ENCODE measurements at places on chromosomes 11 and 22. TPM values are rescaled to one million over a fixed set of nuclear protein-coding genes. Genes with fewer than 3 reads are reported as not detected.

Gene MS4A8
- total RNA-seq = not detected

Gene DNAJC24
- 8.2 TPM for total RNA-seq

GRCh38 chr11:126943316-126943715 lies 57.3 kb downstream of the KIRREL3 start:
- no peak for DNase-seq

DNA sequence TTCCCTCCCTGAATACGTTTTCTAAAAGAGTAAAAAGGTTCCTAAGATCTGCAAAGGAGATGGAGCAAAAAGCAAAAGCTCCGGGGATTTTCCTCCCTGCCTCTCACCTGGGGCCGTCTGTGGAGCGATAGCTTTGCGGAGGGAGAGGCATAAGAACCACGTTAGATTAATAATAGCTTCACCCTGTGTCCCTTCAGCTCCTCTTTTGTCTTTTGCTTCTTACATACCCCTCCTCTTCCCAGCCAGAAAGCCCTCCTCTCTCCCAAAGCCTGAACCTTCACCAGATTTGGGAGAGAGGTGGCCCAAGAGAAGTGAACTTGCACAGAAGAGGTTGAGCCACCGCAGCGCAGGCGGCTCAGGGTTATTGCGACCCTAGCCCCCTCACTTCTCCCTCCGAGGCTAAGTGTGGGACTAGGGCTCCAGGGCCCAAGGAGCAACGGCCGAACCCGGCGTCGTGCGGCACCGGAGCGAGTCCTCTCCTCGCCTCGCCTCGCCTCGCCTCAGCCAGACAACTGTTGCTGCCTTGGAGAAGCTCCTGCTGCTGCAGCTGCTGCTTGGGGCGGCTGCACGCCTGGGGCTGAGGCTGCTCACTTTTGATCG lies 97.6 kb upstream of the HSD17B12 start:
- DNase-seq = no peak

Gene PGR
- total RNA-seq = not detected

- no peak for DNase-seq
These were observed 157.6 kb upstream of the BLID start for GRCh38 chr11:122273476-122274191.

DNA sequence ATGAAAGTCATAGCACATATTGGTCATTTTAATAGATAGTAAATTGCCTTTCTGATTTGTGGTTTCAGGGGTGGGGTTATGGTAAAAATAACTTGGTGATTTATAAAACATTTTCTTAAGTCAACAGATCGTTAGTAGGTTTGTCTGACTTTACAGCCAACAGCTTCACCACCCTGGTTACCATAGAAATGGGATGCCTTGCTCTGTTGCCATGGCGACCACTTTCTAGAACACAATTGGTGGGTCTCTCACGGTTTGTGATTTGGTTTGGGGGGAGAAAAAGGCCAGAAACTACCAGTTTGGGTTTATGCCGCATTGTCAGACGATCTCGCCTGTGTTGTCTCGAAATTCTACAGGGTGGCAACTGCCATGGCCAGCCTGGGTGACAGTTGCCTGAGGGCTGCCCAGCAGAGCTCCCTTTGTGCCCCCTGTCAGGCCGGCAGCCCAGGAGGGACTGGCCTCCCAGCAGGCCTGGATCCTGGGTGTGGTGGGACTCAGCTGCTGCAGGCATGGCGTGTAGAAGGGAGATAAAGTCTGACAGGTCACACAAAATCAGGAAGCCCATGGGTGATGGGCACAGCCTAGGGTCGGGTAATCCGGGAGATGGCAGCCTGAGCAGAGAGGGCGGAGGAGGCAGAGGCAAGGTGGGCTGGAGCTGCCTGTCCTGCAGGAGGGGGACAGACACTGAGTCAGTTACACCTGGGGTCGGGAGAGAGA lies 30.9 kb downstream of the KCNC1 start:
- no peak for DNase-seq

Gene OR56A1
- total RNA-seq = 0.14 TPM

- DNase-seq = no peak
These were observed 8.2 kb downstream of the SPINDOC start for GRCh38 chr11:63821411-63821810.

DNA sequence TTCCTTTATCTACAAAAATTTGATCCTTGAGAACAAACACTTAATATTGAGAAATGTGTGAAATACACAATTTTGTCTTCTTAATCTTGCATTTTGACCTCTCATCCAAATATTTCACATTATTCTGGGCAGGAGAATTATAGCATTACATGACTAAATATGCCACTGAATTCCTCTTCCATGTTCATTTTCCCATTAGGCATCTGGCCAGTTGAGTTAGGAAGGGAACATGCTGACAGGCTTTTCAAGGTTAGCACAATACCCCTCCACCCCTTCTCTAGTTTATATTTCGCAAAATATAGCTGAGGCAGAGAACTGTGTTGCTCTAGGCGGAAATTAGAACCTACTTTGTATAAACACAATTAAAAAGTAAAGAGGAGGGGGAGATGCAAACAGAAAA lies 271.7 kb upstream of the ZC3H12C start:
- no peak for DNase-seq

Gene TMA7B
- not detected for total RNA-seq

Gene XKR3
- total RNA-seq = not detected

GRCh38 chr11:12952094-12952493 lies 57.0 kb upstream of the RASSF10 start:
- no peak for DNase-seq

Gene DNAL4
- total RNA-seq = 15.3 TPM

DNA sequence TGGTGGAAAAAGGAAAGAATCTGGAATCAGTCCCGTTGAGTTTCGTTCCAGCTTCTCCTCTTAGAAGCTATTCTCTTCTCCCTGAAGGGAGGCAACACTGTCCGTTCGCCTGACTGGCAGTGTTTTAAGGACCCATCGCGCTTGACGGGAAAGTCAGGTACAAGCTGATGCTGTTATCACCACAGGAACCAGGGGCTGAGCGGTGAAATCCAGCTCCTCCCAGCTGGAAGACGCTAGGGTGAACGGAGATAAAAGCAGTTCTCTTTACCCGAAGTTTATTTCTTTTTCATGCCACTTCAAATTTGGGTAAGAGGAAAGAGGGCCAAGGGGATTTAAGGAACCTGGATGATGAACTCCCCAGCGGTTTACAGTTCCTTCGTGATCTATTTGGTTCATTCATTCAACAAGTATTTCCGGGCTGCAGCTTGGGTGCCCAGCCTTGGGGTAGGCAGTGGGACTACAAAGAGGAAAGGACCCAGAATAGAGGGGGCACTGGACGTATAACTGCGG lies 551 bp upstream of the DEUP1 start:
- no peak for DNase-seq

- DNase-seq = peak; percentile 63
These were observed 2.5 kb upstream of the CALCA start for GRCh38 chr11:14974515-14975251.

Gene SERGEF
- total RNA-seq = 18.4 TPM

Gene BTBD18
- total RNA-seq = not detected

GRCh38 chr11:134139303-134139872 lies 70.5 kb downstream of the JAM3 start:
- DNase-seq = no peak

Gene KRTAP5-4
- total RNA-seq = not detected

GRCh38 chr11:130827451-130828377 lies 88.6 kb downstream of the SNX19 start:
- peak; percentile 84 for DNase-seq

- DNase-seq = no peak
These were observed 10.1 kb downstream of the MMP12 start for GRCh38 chr11:102864724-102865123.

GRCh38 chr11:10503221-10503620 lies 37.8 kb downstream of the RNF141 start:
- no peak for DNase-seq

- peak; percentile 8 for DNase-seq
These were observed 11.3 kb downstream of the HTATIP2 start for GRCh38 chr11:20374741-20375300.

DNA sequence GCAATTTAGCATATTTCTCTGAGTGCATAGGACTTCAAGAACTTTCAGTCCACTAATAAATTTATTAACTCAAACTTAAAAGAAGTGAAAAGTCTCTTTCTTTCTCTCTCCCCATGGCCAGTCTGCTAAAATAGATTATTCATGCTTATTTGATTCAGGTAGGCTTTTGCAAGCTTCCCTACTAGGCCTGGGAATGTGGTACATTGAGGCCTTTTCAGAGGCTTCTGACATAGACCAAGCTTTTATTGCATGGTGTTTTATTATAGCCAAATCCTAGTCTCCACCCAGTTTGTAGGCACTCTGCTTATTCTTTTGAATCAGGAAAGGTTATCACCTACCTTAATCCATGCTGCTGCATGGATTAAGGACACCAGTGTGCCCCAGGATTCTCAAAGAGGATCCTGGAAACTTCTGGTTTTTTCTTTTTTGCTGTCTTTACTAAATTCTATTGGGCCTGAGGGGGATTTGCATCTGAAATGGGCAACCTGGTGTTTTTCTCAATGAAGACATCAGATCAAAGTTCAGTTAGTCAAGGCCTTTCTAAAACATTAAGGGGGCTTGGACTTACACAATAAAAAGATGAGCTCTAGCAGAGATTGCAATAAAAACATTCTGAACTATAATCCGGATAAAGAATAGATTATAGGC lies 92.2 kb downstream of the ELP4 start:
- DNase-seq = no peak

Gene USP28
- 53.2 TPM for total RNA-seq

DNA sequence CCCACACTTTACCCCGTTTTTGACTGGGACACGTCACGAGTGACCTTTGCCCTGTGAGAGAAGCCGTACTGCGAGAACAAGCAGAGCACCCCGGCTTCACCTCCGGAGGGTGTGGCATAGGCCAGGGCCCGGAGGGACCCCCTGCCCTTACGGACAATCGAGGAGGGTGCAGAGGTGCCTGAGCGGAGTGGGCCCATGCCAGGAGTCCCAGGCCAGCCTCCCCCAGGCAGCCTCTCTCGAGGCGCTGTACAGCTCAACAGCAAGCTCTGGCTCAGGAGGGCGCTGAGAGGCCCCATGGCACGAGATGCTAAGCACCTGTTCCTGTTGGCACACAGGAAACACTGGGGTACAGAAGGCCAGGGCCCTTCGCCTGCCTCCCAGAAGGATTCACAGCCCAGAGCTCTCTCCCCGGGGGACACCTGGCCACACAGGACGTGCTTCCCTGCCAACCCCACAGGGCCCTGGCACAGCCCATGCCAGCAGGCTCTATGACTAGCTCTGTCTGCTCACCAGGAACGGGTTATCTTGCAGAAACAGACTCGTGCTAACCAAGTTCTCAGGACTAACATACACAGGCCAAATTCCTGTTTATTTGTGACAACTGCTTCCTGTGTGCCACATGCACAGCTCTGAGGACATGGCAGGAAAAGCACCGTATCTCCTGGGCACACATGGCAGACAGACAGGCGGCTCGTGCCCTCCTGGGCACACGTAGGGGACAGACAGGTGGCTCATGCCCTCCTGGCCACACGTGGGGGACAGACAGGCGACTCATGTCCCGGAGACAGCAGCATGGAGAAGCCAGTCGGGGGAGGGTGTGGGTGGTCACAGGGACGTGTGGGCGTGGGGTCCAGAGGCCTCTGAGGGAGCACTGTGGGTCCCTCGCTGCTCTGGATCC lies 11.6 kb downstream of the TOLLIP start:
- DNase-seq = peak; percentile 20

DNA sequence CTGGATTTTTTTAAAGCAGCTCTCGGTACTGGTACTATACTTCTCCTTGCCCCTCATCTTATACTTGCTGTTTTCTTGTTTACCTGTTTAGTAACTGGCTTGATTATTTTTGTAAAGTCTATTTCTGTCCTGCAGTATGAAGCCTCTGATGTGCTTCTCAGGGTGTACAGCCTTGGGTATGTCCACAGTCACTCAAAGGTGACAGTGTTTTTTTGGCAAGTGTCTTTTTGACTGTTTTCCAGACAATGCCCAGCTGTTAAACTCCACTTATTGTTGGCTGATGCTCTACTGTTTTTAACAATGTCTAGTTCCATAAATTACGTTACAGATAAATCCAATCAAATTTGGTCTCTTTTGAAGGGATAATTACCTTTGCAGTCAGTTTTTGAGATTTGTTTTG lies 475.2 kb downstream of the JRKL start:
- no peak for DNase-seq
